ENCODE measurements at places on chromosomes 6 and 20.

GRCh38 chr20:44215125-44215524 is 4.6 kb upstream of the OSER1 start:
- DNase-seq, result peak; percentile 67

DNA sequence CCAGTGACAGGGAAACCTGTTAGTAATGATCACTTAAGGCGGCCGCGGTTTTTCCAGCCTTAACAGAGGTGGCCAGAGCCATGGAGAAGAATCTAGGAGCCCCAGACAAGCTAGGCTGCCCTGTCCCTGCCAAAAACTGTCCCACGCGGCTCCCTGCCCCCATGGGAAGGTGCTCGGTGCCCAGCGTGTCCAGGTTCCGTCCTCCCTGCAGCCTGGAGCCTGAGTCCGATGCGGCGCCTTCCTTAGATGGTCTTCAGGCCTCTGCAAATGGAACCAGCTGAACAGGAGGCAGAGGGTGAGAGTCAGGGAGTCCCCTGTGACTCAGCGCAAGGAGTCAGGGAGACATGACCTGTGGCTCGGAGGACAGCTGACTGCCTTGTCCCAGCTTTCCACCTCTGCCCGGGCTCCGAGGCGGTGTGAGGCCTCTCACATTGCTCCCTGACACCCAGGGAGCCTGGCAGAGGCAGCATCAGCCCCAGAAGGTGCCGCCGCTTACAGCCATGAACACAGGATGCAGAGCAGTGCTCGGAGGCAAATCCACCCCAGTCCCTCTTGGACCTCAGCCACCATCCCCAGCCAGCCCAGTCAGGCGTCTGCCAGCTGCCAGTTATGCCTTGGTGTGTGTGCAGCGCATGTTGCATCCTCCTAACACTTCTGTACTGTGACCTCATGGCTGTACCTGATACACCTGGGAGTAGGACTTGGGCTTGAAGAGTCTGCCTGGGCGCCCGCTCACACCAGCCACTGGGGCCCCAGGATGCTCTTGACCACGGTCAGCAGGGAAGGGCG is 377.7 kb downstream of the CDH4 start:
- DNase-seq, result peak; percentile 6

DNA sequence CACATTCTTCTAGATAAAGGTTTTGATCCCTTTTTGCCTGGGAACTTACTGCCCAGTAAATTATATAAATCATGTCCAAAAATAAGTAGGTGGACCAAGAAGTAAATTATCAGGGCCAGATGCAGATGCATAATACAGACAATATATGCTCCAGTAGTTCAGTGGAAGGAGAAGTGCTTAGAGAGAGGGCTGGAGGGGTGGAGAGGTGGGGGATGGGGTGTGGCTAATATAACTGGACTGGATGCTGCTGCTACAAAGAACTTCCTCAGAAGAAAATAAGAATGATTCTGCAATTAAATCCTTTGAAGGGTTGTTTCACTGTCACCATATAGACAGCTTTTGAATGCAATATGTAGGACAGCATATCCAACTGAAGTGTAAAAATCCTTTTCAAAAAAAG is 14.8 kb upstream of the TFAP2D start:
- DNase-seq, result no peak

GRCh38 chr20:33561692-33562601 is 72.1 kb downstream of the CBFA2T2 start:
- peak; percentile 89 for DNase-seq

DNA sequence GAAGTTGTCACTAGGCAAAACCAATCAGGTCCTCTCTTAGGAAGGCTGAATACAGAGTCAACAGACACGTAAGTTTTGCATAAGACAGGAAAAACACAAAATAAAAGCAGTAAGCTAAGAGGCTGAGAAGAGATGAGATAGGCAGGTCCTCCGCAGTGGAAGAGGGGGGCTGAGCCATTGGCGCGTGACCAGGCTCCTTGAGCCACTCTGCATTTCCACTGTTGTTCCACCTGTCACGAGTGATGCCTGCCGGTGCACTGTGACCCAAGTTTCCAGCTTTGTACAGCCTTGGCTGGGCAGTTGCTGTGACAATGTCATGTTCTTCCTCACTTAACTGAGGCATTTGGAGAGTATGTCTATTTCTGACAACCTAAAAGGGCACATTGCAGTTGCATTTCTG is 58.6 kb downstream of the NUDT3 start:
- DNase-seq, result no peak

GRCh38 chr20:56925831-56926170 is 296.7 kb downstream of the TFAP2C start:
- no peak for DNase-seq

DNA sequence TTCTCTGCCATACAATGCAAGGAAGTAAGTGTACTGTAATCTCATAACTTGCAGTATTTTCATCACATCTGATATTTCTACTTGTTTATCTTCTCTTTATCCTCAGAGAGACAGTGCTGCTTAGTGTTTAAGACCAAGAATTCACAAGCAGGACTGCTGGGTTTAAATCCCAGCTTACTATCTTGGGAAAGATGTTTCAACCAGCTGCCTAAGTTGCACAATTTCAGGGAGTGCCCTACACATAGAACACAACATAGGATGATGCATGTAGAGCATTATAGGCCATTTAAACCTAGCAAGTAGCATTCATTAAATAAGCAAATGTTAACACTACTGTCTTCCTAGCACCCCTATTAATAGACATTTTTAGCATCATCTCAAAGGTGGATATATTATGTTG is 205.2 kb upstream of the CEP162 start:
- no peak for DNase-seq

DNA sequence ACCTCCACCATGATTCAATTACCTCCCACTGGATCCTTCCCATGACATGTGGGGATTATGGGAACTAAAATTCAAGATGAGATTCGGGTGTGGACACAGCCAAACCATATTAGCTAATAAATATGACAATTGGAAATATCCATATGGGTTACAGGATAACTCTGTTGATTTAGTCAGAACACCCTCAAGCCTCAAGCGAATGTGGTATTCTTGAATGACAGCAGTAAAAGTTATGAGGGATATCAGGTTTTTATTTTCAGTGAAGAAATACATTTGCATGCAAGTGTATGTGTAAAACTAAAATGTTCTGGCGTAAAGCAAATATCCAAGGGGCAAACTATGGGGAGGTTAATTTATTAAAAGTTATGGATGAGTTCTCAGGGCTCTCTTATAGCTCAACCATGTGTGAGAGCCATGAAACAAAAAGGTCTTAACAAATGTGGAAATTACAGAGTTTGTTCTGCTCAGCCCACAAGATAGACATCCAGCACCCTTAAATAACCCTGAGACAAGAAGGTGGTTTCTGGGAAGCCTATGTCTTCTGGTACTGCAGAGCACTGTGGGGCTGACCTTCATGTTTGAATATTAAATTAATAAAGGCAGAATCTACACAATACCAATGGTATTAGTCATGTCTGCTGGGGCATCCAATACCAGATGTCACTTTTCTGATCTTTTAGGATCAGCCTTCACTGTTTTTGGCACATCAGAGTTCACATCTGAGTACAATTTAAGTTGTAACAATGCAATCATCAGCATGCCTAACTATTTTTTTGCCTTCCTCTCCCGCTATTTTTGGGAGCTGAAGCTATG is 370.5 kb upstream of the RSPO3 start:
- DNase-seq, result no peak

- DNase-seq, result peak; percentile 90
Observed at GRCh38 chr20:33401184-33401920, at the start of gene CDK5RAP1. TSS of gene CDK5RAP1 (minus strand) at chr20:33401519. CDS start at chr20:33397064, 4,455 bp downstream.

DNA sequence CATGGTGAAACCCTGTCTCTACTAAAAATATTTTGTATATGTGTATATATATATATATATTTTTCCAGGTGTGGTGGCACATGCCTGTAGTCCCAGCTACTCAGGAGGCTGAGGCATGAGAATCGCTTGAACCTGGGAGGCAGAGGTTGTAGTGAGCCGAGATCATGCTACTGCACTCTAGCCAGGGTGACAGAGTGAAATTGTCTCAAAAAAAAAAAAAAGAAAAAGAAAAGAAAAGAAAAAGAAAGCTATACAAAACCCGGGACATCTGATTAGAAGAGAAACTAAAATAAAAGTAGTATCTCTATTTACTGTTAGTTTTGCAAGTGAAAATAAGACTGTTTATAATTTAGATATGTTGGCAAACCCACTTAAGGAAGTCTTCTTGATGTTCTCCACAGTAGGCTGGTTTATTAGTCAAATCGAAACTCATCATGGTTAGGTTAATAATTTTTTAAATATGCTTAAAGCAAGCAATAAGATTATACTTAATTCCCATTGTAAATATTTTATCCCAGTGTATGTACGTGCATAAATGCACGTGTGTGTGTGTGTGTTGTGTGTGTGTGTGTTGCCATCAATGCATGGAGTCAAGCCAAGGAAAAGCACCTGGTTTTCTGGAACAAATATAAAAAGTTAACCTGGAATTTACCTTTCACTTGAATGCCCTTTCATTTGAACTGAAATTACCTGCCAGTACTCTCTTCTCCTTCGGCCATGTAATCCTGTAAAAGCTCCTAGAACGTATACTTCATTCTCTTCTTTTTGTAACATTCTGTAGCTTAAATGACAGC is 7.1 kb downstream of the VNN2 start:
- no peak for DNase-seq

GRCh38 chr6:144104488-144104887 is 9.1 kb upstream of the SF3B5 start:
- DNase-seq, result no peak

GRCh38 chr6:100678027-100678426 is 203.1 kb downstream of the ASCC3 start:
- DNase-seq, result no peak

DNA sequence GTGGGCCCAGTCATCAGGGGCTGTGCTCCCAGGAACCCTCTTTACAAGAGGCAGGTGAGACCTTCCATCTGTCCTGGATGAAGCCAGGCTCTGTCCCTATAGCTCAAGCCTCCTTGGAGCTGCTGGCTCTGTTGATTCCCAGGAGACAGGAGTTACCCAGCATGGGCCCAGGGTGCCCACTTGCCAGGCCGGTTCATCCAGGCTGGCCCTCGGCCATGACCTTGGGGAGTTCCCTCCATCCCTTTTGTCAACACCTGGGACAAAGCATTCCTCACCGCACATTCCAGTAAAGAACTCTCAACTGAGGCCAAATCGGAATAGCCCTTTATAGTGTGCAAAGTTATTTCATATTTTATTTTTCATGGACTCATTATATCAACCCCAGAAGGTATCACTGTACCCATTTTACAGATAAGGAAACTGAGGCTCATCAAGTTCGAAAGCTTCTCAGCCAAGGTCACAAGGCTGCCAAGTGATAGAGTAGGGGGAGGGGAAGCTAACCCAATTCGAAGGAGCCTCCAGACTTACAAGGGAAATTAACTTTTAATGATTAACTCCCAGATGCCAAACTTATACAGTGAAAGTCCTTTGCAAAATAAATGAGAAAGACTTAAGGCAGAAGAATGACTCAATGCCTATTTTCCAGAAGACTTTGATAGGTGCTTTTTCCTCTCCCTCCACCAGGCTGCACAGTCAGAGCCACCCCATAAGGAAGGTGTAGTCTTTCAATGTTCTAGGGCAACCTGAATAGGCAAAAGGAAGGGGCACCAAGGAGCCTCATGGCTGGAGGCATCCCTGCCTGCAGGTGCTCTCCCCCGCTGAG is 18.5 kb downstream of the SDC4 start:
- no peak for DNase-seq

- DNase-seq, result no peak
Observed at GRCh38 chr6:158849899-158850806, 31.0 kb upstream of the EZR start.
